SK-MEL-5 (cell line): ENCODE measurements at places on chromosomes 2 and 18. TPM values are rescaled to one million over a fixed set of nuclear protein-coding genes. Genes with fewer than 3 reads are reported as not detected.

LYPD1 gene
- total RNA-seq: 28.8 and 31.4 TPM in 2 replicates

DUSP2 gene
- total RNA-seq: 0.80 and 1.0 TPM in 2 replicates

ANKRD30BL gene
- total RNA-seq: not detected in 2 replicates

- DNase-seq: no peak
Measured at GRCh38 chr2:778731-779350, 101.6 kb upstream of the TMEM18 start.

GRCh38 chr2:45777996-45778719 is 126.7 kb downstream of the PRKCE start:
- DNase-seq: no peak

- no peak for DNase-seq
Measured at GRCh38 chr2:143132355-143132754, 3.1 kb downstream of the ARHGAP15 start.

- no peak for DNase-seq
Measured at GRCh38 chr18:61334491-61334850, 1.2 kb downstream of the CDH20 start.
